NCI-H2081 treated with DMSO at 0.1 percent for 48 hours (cell line): ENCODE measurements at places on chromosomes 4 and X.

- no peak for DNase-seq
Observed at GRCh38 chr4:162498168-162498567, 334.4 kb upstream of the FSTL5 start.

DNA sequence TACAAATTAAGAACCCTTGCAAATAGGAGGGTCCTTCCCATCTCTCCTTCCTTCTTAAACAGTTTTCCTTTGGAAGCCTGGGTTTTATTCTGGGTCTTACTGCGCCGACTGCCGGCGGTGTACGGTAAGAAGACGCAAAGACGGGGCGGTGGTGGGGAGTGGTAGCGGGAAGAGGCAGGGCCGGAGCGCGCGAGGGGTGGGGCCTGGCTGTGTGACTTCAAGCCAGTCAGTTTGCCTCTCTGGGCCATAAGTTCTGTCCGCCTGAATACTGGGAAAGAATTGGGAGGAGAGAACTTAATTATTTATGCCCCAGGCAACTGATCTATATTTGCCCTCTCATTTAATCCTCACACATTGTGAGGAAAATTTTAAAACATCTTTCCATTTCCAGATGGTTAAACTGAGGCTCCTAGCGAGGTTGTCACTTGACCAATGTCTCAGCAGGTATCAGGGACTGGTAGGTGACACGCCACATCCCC, 726 bp upstream of the KANTR start:
- DNase-seq = peak; percentile 47

DNA sequence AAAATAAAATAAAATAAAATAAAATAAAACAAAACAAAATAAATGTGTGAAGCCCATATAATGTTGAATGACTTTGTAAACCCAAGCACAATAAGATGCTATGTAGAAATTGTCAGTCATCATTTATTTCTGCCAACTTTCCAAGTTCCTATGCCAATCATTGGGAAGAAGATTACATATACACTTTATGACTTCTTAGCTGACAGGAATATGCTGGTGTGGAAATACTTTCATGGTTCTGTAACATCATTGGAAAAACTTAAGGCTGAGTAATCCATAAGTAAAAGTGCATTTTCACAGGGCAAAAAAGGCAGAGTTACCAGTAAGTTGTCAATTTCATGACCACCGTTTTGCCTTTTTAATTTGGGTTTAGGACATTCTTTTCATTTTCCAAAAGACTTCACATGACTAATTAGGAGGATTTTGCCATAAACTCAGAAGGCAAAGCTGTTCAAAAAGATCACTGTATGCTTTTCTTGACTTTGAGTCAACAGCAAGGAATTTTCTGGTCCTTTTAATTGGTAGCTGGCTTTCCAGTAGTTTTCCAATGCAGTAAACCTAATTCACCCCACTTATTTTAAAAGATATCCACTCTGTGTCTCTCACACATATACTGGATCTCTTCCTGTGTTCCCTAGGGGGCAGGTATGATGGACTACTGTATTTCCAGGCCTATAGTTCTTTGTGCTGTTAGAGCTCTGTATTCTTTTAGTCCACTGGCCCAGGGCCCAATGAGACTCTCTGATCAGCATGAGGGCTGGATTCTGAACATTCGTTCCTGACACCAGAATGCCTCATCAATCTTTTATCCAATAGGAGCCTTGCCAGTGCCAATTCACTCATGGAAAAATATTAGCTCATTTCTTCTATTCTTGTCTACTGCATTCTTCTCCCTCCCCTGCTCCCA, 26.2 kb upstream of the SCRG1 start:
- no peak for DNase-seq

GRCh38 chr4:73525611-73526010, 44.1 kb downstream of the AFM start:
- DNase-seq = no peak

DNA sequence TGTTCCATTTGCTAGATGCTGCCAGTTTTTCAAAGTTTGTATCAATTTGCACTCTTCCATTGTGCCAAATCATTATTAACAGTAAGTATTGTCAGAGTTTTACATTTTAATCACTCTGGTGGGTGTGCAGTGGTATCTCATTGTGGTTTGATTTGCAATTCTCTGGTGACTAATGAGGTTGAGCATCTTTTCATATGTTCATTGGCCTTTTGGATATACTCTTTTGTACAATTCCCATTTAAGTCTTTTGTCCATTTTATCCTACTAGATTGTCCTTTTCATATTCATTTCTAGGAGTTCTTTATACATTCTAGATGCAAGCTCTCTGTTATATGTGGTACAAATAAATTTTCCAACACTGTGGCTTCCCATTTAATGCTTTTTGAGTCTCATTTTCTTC, 17.4 kb upstream of the ARHGAP36 start:
- DNase-seq = no peak

DNA sequence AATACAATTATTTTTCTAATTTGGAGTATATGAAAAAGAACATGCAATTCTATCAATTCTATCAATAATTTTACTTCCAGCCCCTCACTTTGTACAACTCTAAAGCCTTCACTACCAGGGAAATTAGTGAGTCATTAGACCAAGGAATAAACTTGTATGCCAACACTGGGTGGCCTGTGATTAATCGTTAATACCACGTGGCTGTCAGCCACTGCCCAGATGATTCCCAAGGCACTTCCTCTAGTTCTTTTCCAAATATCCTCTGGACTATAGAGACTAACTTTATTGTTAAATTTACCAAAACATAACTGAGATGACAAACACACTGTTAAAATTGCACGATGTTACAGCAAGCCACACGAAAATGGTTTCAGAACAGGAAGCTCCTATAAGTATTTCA, 45.7 kb downstream of the MID1 start:
- DNase-seq = no peak

GRCh38 chr4:107519053-107519452, 201.0 kb downstream of the PAPSS1 start:
- DNase-seq = no peak

DNA sequence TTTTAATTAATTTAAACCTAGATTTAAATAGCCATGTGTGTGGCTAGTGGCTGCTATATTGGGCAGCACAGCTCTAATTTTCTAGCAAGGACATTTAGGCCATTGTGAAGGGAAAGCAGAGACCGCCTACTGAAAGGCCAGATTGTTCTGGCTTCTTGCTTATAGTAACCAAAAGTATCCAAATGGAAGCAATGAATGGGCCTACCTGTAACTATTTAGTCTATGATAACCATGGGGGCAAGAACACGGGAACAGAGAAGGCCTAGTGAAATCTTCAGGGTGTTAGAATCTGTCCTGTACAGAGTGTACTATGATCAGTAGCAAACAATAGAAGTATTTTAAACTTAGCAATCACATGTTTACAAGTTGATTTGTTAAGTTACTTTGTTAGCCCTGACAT, 16.5 kb upstream of the HPRT1 start:
- no peak for DNase-seq

- DNase-seq = no peak
Observed at GRCh38 chr4:38162240-38162784, 202.1 kb downstream of the PTTG2 start.

GRCh38 chr4:145055533-145056257, 42.3 kb downstream of the ANAPC10 start:
- no peak for DNase-seq

- no peak for DNase-seq
Observed at GRCh38 chrX:1263600-1263999, 5.0 kb upstream of the CSF2RA start.

- DNase-seq = no peak
Observed at GRCh38 chrX:154355094-154355775, 19.2 kb downstream of the FLNA start.

DNA sequence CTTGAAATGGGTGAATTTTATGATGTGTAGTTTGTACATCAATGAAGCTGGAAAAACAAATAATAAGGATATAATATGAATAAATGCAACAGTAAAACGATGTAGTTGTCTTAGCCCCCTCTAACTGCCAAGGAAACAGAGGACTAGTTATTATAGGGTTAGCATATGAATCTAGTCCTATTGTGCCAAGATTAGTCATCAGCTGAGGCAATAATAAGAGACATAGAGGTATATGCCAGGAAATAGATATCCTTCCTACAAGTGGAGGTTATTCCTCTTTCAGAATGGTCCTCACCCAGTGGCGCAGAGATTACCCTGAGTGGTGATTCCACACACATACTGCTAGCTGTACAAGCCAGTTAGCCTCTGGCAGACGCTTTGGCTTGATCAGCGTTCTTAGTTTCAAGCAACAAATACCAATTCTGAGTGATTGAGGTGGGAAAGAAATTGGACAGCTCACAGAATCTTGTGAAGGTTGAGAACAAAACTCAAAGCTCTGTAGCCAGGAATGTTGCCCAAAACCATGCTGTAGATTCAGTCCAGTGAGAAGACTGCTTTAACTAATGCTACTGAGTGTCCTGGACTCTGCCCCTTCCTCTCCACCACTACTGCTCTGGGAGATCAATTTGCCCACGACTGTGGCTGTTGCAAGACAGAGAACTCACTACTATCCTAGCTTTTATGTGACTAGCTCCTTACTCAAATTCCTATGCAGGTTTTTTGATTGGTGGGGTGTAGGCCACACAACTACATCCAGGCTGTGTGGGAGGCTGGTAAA, 27.0 kb upstream of the ZNF280C start:
- DNase-seq = no peak

DNA sequence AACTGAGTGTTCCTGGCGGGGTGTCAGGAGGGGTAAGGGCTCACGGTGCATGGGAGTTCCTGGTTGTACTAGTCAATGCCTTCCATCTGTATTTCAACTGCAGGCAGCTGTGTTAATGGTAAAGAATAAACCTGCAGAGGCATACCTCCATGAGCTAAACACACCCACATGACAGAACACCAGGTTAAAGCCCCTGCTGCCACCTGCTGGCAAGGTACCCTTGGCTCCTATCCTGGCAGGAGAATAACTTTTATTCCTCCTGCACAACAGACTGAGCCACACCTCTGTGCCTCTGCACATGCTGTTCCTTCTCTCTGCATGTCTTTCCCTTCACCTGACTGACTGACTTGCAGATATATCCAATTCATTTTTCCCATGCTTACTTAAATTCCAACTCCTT, 11.1 kb downstream of the ITIH6 start:
- DNase-seq = no peak

DNA sequence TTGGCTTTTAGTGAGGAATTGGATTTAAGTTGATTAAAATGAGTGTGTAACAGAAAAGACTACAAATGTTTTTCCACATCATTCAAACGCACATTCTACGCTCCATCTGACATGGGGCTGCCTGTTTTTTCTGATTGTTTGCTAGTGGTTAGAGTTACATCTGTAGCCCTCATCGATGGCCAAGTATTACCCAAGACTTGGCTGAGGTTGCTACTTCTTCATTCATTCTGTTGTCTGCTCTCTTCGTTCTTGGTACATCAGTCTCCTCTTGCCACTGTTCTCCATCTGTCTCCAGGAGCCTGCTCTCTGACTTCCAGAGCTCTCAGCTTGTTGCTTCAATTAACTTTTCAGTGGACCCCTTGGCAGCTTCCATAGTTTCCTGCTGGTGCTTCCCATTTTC, 1844.6 kb upstream of the TENM3 start:
- no peak for DNase-seq

DNA sequence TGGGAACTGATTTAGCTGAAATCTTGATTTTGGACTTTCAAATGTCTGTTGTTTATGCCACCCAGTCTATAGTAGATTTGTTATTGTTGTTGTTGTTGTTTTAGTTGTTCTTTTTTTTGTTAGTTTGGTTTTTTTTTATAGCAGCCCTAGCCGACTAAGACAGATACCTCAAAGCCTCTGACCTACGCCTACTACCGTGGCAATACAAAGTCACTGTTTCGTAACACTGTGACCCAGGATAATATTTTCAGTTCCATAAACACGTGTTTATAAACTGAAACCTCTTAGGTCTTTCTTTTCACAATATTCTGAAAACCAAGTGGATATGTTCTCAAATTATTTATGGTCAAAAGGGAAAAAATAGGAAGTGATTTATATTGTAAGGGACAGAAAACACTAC, 32.8 kb downstream of the VCX2 start:
- no peak for DNase-seq

GRCh38 chr4:145012841-145013240, 85.2 kb downstream of the ANAPC10 start:
- DNase-seq = no peak

DNA sequence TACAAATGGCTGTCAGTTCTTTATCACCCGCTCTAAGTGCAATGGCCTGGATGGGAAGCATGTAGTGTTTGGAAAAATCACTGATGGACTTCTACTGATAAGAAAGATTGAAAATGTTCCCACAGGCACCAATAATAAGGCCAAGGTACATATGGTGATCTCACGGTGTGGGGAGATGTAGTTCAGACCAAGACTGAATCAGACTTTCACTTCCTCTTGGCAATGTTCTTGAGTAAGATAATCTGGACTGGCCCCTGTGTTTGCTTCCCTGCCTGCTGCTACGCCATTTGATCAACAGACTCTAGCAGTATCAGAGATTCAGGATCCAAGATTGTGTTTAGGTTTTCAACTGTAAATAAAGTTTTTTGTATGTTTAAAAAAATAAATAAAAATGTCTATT, 682.2 kb upstream of the AMOT start:
- DNase-seq = no peak

- DNase-seq = no peak
Observed at GRCh38 chr4:11038926-11039325, 354.4 kb upstream of the CLNK start.

GRCh38 chrX:9183481-9183880, 149.6 kb upstream of the FAM9B start:
- no peak for DNase-seq

DNA sequence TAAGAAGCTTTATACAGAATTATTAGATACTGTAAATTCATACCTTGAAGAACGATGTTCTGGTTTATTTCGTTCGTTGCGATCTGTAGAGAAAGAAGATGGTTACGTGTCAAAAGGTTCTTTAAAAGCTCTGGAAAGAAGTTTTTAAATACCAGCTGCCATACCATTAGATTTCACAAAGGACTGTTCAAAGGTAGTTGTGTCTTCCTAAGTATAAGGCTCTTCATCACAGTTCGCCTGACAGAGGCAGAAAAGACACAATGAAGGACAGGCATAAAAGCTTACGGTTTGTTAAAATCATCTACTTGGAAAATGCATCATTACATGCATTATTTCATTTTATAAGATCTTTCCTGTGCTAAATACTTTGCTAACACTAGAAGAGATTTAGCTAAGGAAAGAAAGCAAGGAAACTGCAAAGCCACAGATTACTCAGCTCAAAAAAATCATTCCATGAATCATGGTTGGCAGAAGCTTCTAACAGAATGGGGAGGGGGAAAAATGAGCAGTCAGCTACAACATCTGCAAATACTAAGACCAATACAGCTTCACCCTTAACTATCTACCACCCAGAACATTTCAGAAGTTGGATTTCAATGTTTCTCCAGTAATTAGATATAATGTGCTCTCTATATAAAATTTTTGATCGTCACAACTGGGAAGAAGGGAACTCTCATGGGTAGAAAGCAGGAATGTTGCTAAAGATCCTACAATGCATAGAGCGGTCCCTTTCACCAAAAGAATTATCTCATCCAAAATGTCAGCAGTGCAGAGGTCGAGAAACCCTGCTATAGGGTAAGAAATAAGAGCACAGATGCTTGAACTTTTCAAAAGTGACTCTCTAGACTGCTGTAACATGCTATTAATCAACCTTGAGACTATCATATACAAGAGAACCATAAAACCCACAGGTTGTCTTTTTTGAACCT, 50.7 kb upstream of the PRSS48 start:
- DNase-seq = no peak

GRCh38 chr4:134906404-134907023, 704.9 kb upstream of the PABPC4L start:
- no peak for DNase-seq
